NCI-H1436 (cell line): ENCODE measurements at places on chromosomes 13 and 19.
A peak's percentile ranks its signal among the peaks of the same experiment; 100 is the strongest.

GRCh38 chr19:7808108-7808507, 21.9 kb upstream of the EVI5L start:
- DNase-seq = no peak

DNA sequence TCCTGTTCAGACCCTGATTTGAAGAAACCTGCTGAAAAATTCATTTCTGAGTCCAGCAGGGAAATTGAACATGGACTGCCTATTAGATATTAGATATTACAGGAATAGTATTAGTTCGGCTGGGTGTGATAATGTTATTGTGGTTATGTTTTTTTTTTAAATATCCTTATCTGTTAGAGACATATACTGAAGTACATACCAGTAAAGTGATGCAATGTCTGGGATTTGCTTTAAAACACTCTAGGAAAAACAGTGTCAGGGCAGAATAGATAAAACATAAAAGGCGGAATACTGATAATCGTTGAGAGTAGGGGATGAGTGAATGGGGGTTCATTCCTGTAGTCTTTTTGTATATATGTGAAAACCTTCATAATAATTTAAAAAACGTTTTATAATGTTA, 28.7 kb upstream of the AMER2 start:
- no peak for DNase-seq

- DNase-seq = no peak
Observed at GRCh38 chr19:49605605-49606004, 14.6 kb downstream of the PRR12 start.

- no peak for DNase-seq
Observed at GRCh38 chr19:43534305-43534815, 1.4 kb downstream of the ZNF575 start.

DNA sequence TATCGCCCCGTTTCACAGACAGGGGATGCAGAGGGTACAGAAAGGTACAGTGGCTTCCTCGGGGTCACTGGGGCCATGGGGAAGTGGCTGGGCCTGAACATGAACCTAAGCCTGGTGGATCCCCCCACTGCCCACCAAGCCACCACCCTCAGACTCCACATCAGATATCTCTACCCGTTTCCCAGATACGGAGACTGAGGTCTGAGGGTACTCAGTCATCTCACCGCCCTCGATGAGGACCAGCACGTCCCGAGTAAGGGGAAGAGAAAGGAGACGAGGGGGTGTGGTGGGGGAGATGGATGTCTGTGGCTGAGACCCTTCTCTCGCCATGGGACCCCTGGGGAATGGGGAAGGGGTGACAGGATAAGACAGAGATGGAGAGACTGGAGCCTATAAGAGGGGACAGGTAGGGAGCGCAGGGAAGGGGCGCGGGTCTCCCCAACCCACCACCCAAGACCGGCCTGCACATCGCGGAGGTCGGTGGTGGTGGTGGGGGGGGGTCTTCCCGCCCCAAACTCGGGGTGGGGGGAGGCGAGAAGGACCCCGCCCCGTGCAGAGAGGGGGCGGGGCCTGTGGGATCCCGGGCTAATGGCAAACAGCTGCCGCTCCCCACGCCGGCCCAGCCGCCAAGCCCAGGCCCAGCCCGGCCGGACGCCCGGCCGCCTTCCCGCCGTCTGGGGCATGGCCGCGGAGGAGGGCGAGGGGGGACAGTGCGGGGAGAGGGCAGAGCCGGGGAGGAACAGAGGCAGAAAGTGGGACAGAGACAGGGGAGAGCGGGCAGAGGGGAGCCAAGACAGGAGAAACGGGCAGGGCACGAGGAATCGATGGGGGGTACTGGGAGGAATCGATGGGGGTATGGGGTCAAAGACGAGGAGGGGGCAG, 698 bp downstream of the KANK2 start:
- DNase-seq = no peak

- no peak for DNase-seq
Observed at GRCh38 chr19:42124386-42124901, 7.8 kb downstream of the POU2F2 start.

GRCh38 chr19:19866611-19867248, 1.0 kb downstream of the ZNF253 start:
- no peak for DNase-seq

DNA sequence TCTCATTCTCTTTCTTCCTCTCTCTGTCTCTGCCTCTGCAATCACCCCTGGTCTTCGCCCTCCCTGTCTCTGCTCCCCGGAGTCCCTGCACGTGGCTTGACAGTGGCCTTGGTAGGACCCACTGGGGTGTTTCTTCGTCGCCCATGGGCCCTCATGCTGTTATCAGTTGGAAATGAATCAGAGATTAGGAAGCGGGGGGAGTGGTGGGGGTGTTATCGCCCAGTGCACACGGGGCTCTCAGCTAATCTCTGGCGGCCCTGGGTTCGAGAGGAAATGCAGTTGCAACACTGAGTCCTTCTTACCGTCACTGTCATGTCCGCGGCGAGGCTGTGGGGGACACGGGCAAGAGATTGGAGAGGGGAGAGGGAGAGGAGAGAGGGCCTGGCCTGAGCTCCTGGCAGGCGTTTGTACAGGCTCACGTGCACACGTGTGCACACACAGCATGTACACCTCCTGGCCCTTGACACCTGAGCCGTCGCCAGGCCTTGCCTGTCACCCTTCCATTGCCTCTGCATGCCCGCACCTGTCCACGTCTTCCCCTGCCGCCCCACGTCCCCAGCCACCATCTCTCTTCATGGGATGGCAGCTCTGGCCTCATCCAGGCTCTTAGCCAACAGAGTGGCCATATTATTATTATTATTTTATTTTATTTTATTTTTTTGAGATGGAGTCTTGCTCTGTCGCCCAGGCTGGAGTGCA, 37.8 kb upstream of the SLC7A10 start:
- DNase-seq = no peak

- no peak for DNase-seq
Observed at GRCh38 chr19:17211547-17212446, 3.4 kb upstream of the USE1 start.

DNA sequence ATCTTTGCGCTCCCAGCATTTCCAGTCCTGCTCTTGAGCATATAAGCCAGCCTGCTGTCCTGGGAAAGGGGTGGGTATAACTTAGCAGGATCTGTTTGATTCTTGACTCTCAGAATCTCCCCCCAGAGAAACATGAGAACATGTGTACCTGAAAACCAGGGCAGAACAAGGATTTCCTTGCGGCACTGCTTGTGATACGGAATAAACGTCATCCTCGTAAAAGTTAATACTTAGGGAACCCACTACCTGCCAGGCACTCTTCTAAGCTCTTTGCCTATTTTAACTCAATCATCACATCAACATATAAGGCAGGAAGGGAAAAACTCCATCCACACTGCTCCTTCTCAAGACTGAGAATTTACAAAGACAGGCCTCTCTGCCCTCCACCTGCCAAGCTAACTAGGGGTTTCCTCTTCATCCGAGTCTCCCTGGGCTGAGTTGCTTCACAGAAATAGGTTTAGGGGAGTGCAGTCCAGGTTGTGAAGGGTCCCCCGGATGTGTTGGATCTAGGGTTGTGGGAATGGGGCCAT, 1.1 kb downstream of the ZNF653 start:
- DNase-seq = no peak

DNA sequence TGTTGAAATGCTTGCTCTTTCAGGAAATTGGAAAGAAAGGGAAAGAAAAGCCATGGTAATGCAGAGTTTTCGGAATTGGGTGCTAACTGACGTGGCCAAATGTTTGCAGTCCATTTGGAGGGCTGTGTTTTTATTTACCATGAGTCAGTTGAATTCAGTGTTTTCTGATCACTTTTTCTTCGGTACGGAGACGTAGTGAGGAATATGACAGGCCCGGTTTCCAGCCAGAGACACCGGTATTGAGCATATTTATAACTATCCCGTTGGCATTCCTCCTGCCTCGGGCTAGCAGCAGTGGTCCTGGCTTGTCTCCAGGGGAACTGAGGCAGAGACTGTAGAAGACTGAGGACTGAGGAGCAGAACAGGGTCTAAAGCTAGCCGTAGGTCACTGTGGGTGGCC, 1.0 kb downstream of the CDC16 start:
- DNase-seq = no peak

GRCh38 chr13:75739244-75739868, 103.2 kb downstream of the LMO7 start:
- DNase-seq = no peak

DNA sequence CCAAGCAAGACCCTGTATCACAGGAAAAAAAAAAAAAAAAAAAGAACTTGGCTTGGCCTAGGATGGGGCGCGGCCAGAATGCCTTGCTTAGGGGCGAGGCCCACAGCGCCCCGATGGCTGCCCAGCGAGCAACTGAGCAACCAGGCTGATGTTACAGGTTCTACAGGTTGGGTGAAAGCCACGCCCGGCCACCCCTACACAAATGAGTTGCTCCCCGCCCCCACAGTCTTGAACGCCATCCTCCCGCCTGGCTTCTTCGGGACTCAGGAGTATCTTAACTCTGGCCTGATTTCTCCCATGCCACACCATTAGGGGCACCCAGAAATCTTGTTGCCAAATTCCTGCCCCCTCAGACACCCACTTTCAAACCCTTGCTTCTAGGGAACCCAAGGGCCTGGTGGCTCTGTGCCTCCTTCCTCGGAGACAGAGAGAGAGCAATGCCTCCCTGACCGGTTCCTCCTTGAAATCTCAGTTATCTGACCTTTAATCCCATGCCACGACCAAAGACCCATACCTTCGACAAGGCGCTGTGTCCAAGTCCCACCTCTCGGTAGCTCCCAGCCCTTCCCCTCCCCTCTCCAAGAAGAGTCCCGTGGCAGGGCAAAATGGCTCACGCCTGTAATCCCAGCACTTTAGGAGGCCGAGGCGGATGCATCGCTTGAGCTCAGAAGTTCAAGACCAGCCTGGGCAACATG, 1.1 kb upstream of the CBLC start:
- DNase-seq = no peak

DNA sequence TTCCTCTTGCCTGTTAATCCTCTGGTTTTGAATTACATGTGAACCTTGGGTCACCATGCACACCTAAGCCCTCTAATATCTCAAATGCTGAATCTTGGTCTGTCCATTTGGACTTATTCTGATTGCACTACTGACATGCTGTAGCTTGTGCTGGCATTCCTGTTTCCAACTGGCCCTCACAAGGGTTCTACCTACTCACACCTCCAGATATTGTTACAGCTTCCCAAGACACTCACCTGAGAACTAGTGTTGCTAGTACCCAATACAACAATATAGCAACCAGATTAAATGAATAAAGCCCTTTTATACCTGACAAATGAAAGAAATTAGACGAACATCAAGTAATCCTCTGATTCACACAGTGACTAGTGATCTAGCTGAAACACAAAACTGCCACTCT, 16.6 kb downstream of the TEX30 start:
- DNase-seq = no peak

DNA sequence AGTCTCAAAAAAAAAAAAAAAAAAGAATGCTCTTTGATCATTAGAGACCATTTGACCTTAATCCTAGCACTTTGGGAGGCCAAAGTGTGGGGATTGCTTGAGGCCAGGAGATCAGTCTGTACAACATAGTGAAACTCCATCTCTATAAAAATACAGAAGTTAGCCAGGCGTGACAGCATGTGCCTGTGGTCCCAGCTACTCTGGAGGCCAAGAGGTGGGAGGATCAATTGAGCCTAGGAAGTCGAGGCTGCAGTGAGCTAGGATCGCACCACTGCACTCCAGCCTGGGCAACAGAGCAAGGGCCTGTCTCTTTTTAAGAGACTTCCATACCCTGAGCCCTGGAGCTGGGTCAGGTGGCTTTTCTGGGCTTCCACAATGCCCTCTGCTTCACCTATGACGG, 11.5 kb upstream of the COLGALT1 start:
- DNase-seq = no peak

- no peak for DNase-seq
Observed at GRCh38 chr13:44471686-44472085, 98.1 kb downstream of the SERP2 start.

GRCh38 chr13:104357672-104358354, 1291.6 kb upstream of the SLC10A2 start:
- no peak for DNase-seq

GRCh38 chr19:38059897-38060296, 152.9 kb downstream of the SIPA1L3 start:
- DNase-seq = no peak

DNA sequence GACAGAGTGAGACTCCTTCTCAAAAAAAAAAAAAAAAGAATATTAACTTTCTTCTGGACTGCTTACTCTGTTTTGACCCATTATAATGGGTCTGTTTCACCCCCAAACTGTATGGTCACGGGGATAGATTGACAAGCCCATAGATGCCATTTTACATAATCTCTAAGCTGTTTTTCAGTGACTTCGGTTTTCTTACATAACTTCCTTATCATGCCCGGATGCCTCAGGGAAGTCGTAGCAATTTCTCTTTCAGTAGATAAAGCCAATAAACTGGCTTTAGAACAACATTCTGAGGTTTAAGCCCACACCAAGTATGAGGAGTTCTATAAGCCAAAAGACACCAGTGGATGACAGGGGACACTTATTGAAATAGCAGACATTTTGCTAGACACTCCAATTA, 5.9 kb upstream of the ZNF254 start:
- DNase-seq = no peak

DNA sequence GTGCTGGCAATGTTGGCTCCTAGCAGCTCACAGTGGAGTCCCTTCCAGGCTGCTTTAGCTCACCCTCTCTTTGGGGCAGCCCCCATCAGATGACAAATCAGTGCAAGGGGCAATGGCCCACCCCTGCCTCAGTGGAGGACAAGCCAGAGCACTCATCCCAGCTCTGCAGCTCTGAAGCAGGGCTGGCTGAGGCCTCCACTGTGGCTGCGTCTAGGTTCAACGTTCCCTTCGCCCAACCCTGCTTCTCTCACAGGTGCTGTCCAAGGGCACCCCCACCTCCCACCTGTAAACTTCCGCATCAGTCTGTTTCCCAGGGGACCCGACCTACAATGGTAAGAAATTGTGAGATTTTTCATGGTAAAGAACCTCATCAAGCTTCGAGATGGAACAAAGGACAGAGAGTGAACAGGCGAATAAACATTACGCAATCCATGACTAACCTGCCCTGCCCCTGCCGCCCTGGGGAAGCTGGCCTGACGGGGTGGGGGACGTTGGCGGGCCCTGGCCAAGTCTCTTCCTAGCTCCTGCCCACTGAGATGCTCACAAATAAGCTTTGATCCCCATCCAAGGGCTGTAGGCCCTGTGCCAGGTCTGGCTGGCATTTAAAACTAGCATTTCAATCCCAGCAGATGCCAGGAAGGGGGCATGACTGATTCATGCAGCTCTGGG, 40.5 kb downstream of the DZIP1 start:
- DNase-seq = no peak

DNA sequence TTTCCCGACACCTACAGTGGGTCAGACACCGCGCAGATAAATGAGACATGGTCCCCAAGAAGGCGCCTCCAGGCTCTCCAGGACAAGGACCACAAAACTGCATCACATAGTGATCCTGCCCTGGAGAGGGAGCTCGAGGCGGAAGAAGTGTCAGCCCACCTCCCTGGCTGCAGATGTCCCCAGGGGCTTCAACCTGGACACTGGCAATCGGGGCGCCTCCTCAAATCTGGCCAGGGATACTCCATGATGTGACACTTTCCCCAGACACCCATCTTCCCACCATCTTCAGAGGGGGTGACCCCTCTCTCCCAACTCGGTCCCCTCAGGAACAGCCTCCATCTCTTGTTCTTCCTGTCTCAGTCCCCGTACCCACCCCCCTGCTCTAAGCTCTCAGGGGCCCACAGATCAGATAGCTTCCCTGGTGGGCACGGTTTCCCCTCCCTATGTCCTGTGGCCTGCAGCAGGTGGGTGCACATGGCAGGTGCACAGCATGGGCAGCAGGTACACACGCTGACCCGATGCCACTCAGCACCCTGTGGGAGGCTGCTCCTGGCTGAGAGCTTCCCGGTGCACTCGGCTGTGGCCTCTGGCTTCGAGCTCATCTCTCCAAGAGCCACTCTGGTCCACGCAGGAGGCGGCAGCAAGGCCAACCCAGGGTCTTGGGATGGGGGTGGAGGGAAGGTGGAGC, 61.2 kb downstream of the PEPD start:
- DNase-seq = no peak

GRCh38 chr19:48970923-48971395, 5.8 kb downstream of the FTL start:
- DNase-seq = peak; percentile 82
